ENCODE measurements at places on chromosomes 16 and 17.

DNA sequence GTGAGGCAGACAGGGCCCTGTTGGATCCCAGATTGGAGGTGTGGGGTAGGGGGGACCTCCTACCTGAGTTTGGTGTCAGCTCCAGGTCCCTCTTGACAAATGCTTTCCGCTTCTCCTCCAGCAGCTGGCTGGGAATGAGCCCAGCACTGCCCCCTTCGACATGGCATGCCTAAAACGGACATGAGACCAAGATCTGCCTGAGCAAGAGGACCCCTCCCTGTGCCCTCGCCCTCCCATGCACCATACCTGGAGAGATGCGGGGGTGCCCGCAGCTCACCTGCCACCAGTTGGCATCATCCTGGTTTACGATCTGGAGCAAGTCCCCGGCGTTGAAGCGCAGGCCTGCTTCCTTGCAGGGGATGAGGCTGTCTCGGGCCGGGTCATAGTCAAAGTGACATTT lies 26.2 kb downstream of the MPP2 start:
- no peak for DNase-seq

- no peak for DNase-seq
These were observed 161.0 kb upstream of the NLRP1 start for GRCh38 chr17:5745111-5745813.

DNA sequence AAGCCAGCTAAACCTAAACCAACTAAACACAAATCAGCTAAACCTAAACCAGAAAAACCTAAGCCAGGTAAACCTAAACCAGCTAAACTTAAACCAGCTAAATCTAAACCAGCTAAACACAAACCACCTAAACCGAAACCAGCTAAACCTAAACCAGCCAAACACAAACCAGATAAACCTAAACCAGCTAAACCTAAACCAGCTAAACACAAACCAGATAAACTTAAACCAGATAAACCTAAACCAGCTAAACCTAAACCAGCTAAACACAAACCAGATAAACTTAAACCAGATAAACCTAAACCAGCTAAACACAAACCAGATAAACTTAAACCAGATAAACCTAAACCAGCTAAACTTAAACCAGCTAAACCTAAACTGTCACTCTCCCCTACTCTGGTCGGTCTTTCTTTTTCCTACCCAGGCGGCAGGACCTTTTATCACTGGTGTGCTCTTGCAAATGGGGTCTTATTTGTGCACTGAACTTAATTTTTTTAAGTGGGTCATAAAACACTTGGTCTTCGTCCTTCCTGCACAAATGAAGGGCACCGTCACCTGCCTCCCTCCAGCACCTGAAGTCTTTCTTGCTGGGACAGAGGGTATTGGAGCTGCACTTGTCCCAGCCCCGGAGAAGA lies 7.2 kb downstream of the EVPL start:
- DNase-seq, result no peak

GRCh38 chr16:12900599-12901203 lies 697 bp upstream of the SHISA9 start:
- DNase-seq, result peak; percentile 38

DNA sequence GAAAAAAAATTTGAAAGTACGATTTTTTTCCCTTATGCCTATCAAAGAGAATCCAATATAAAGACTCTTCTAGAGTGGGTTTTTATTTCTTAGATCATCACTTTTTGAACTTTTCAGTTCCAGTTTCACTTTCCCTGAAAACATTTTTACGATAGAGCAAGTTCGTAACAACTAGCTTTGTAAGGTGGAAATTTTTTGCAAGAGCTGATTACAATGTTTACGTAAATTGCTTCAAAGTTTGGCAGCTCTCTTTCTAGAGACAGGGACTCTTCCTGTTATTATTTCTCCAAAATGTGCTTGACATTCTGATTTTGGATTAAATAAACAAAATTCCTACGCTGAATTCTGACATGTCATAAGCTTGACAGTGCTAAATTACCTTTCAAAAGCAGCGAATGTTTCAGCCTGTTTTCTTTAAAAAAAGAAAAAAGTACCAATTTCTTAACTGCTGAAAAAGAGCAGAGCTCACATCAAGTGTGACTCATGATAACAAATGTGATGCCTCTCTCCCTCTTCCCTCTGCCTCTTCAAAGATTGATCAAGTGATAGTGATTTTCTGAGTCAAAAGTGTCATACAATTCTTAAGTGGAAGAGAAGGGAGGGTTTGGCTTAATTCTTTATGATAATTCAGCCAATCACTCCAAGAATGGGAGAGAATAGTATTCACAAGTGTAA lies 175.2 kb downstream of the KCNJ2 start:
- no peak for DNase-seq

DNA sequence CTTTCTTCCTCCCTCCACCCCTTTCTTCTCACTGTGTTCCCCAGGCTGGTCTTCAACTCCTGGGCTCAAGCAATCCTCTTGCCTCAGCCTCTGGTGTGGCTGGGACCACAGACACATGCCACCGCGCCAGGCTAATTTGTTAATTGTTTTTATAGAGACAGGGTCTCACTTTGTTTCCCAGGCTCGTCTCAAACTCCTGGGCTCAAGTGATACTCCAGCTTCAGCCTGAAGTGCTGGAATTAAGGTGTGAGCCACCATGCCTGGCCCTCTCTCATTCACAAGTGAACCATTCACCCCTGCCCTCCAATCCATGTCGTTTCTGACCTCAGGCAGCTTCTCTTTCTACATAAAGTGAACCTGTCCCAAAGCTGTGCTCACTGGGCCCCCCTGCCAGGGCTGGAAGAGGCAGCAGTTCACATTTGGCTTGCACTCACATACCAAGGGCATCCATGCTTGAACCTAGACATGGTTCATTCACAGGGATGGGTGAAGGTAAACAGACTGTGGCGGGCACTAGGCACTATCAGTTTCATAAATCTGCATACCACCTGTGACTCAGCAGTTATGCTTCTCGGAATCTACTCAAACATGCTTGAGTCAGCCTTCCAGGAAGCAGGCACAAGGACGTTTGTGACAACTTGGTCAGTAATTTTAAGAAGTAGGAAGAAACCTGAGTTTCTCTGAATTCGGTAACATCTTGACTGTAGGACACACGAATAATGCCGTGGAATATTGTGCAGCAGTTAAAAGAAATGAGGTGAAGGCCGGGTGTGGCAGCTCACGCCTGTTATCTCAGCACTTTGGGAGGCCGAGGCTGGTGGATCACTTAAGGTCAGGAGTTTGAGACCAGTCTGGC lies 6.0 kb upstream of the RNF213 start:
- DNase-seq, result no peak

GRCh38 chr16:19446886-19447285 lies 29.2 kb downstream of the TMC5 start:
- no peak for DNase-seq

DNA sequence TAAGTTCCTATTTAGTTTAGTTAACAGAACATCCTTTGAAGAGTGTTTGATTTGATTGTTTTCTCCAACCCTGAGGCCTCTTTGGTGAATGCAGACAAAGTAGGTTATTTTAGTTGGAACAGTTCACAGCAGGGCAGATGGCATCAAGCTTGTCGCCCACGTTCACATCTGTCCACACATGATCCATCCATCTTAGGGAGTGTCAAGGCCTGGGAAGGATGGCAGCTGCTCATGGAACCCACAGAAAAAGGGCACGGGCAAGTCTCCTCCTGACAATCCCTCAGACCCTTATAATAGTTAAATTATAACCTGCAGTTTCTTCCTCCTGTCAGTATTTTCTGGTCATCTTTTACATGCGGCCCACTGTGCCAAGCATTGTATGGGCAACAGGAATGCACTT lies 60.2 kb downstream of the KNOP1 start:
- no peak for DNase-seq

DNA sequence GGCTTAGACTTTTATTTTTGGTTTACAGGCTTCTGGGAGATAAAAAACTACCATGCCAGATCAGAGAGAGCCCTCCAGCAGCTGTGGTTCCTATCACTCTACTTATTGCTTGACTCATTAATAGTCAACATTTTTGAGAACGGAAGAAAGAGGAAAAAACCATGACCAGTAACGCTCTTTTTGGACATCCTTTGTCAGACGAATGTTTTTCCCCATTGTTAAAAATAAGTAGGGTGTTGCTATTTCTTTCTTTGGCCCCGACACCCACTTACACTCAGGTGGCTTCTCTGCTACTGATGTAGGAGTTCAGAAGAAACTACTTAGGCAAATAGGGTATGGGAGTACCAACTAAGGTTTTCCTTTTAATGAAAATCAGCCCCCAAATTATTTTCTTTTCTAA lies 27.5 kb downstream of the TVP23A start:
- no peak for DNase-seq

DNA sequence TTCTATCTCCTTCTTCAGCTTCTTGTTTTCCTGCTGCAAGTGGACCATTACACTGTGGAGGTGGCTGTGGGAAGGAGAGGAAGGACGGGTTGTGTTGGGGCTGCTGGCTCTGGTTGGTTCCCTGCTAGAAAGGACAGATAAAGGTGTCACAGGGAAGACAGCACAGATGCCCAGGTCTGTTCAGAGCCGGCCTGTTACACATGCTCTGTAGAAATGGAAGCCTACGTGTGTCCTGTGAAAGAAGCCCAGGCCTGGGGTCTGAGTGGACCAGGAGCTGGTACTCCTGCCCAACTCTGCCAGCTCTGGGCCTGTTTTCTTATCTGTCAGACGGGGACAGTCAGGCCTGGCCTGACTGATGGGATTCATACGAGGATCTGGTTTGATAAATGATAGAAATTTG lies 26.4 kb downstream of the DHX38 start:
- no peak for DNase-seq

- DNase-seq, result no peak
These were observed 139.6 kb downstream of the HAPSTR1 start for GRCh38 chr16:9231039-9231438.

DNA sequence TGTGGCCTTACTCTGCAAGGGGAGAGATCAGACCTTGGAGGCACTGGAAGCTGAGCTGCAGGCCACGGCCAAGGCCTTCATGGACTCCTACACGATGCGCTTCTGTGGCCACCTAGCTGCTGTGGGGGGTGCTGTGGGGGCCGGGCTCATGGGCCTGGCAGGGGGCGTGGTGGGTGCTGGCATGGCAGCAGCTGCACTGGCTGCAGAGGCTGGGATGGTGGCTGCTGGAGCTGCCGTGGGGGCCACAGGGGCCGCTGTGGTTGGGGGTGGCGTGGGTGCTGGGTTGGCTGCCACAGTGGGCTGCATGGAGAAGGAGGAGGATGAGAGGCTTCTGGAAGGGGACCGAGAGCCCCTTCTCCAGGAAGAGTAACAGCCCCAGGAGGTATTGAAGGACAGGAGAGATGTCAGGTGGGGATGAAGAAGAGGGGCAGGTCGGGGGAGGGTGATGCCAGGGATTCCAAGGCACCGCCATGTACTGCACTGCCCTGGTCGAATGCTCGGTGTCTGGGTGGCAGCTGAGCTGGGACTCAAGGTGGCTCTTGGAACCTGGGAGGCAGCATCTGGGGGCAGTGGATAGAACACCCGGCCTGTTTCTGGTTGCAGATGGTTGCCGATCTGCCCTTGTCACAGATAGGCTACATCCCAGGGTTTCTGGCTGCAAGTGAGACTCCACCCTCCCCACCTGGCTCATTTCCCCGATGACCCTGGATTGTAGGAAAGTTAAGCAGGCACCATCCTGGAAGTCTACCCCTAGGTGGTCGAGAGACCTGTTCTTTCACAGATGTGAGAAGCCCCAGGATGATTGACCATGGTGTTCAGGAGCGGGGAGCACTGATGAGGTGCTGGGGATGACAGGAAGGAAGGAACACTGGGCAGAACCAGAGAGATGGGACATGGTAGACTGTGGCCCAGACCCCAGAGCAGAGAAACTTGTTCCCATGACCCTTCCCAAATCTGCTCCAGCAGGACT lies 5.1 kb downstream of the RNF112 start:
- no peak for DNase-seq

GRCh38 chr16:82219298-82219697 lies 49.3 kb upstream of the MPHOSPH6 start:
- DNase-seq, result no peak

DNA sequence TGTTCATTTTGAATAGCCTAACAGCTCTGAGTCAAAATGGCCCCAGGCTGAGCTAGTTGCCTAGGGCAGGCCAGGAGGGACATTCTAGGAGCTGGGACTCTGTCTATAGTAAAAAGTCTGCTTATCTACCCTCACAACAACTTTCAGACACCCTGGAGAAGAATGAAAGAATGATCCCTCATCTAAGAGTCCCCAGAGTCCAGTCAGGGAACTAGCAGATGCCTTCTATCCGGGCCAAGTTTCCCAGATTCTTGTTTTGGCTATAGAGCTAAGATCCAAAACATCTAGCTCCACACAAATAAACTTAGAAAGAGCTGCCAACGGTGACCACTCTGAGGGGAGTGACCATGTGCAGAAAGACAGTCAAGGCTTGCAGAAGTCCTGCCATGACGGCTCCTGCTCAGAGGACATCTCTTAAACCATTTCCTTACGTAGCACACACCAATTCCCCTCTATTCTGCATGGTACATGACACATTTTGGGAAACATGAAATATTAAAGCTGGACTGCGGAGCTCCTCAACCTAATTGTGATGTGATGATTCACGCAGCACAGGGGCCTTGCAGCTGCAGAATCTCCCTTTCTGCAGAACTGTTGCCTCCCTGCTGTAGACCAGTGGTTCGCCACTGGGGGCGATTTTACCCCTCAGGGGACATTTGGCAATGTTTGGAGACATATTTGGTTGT lies 24.2 kb downstream of the FAM20A start:
- DNase-seq, result no peak

DNA sequence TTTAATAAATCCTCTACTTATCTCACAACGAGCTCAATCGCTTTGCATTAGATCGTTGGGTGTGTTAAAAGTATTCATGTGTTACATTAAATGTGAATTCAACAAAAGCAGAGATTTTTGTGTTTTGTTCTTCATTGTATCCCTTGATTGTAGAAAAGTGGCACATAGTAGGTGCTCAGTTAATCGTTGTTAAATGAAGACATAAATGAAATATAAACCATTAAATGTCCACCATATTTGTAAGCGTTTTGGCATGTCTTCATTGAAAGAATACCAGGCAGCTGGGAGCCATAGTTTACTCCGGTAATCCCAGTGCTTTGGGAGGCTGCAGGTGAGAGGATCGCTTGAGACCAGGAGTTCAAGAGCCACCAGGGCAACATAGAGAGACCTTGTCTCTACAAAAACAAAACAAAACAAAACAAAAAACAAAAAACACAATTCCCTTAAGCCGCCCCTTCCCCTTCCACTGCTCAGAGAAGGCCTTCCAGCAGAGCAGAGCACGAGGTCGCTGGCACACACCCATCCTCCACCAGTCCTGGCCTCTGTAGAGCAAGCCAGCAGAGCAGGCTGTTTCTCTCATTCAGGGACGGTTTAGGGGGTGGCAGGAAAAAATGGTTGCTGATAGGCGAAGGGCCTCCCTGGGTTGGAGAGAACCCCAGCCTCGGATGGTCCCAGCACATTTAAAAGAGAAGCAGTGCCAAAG lies 673 bp upstream of the CHD9 start:
- DNase-seq, result no peak

GRCh38 chr16:51155199-51155607 lies 4.1 kb upstream of the SALL1 start:
- DNase-seq, result peak; percentile 79

- DNase-seq, result peak; percentile 53
These were observed 488 bp downstream of the SPSB3 start for GRCh38 chr16:1781758-1782407.

- no peak for DNase-seq
These were observed 506.2 kb downstream of the WWOX start for GRCh38 chr16:78605548-78606101.

GRCh38 chr16:85391175-85391707 lies 221.9 kb upstream of the GSE1 start:
- no peak for DNase-seq

GRCh38 chr16:81994485-81994884 lies 16.8 kb downstream of the SDR42E1 start:
- DNase-seq, result no peak

GRCh38 chr17:34542700-34543336 lies 36.6 kb upstream of the TMEM132E start:
- peak; percentile 44 for DNase-seq

- DNase-seq, result no peak
These were observed 12.8 kb downstream of the CTRB1 start for GRCh38 chr16:75231570-75231969.

Measured in neural progenitor cell (in vitro differentiated cells).